ENCODE measurements at places on chromosomes 1 and 21. TPM values are rescaled to one million over a fixed set of nuclear protein-coding genes. Genes with fewer than 3 reads are reported as not detected.

The NSUN4 gene
- total RNA-seq, result 13.5 TPM

The CELA2B gene
- not detected for total RNA-seq

The SPRR2D gene
- total RNA-seq, result not detected

The FBLIM1 gene
- 61.7 TPM for total RNA-seq

The NBPF1 gene
- 10.1 TPM for total RNA-seq

The LCK gene
- total RNA-seq, result not detected

The LRRN2 gene
- total RNA-seq, result not detected

The PRMT6 gene
- 18.8 TPM for total RNA-seq

The TNNT2 gene
- total RNA-seq, result not detected

The RHD gene
- not detected for total RNA-seq

The NBPF6 gene
- not detected for total RNA-seq

The GON4L gene
- 16.8 TPM for total RNA-seq

The GJA4 gene
- total RNA-seq, result not detected

All from bronchus fibroblast of lung (primary cell).